ENCODE measurements at places on chromosomes 11 and 22.

DNA sequence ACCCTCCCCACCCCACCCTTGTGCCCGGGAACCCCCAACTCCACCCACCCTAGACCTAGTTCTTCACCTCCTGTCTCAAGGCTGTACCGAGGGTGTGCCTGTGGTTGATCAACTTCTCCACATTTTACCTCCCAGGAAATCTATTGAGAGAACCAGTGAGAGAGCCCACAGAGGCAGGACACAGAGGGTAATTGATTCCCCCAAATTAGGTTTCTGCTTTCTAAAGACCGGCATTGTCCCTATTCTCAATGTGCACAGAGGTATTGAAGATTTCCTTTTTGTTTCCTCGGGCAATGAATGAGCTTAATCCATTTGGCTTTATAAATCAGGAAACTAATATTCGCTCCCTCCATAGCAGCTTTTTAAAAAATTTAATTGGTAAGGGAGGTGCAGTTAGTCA lies 6.0 kb upstream of the LMO1 start:
- no peak for DNase-seq

- DNase-seq = no peak
Measured at GRCh38 chr11:64588701-64589100, 2.3 kb upstream of the SLC22A12 start.

DNA sequence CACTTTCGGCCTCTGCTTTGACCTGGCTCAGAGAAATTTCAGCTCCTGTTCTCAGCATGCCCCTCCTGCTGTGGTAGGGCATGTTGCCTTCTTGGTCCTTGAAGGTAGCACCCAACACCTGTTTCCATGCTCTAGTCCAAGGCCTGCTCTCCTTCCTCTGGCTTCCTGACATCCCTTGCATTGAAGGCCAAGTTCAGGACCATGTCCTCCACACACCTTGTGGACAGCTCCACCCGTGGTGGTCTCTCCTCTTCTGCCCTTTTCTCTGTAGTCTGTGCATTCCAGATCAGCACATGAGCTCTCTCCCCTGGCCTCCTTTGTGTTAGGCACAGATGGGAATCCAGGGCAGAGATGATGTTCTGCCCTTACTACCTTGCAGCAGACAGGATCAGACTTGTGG lies 225.3 kb downstream of the ADAMTS15 start:
- DNase-seq = no peak

DNA sequence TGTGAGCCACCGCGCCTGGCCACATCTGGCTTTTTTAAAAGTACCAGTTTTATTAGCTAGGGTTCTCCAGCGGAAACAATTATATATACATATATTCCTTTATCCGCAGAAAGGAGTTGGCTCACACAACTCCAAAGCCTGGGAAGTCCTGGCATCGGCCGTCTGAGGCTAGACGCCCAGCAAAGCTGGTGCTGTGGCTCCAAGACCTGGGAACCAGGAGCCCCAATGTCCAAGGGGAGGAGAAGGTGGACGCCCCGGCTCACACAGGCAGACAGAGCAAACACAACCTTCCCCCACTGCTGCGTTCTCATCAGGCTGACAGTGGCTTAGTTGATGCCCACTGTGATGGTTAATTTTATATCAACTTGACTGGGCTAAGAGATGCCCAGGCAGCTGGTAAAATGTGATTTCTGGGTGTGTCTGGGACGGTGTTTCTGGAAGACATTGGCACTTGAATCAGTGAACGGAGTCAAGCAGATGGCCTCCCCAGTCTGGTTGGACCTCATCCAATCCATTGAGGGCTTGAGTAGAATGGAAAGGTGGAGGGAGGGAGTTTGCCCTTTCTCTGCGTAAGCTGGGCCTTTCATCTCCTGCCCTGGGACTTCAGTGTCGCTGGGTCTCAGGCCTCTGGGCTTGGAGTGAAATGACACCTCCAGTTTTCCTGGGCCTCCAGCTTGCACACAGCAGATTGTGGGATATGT lies 904.4 kb downstream of the BRD1 start:
- no peak for DNase-seq

- DNase-seq = no peak
Measured at GRCh38 chr22:47196881-47197772, 434.7 kb downstream of the TBC1D22A start.

DNA sequence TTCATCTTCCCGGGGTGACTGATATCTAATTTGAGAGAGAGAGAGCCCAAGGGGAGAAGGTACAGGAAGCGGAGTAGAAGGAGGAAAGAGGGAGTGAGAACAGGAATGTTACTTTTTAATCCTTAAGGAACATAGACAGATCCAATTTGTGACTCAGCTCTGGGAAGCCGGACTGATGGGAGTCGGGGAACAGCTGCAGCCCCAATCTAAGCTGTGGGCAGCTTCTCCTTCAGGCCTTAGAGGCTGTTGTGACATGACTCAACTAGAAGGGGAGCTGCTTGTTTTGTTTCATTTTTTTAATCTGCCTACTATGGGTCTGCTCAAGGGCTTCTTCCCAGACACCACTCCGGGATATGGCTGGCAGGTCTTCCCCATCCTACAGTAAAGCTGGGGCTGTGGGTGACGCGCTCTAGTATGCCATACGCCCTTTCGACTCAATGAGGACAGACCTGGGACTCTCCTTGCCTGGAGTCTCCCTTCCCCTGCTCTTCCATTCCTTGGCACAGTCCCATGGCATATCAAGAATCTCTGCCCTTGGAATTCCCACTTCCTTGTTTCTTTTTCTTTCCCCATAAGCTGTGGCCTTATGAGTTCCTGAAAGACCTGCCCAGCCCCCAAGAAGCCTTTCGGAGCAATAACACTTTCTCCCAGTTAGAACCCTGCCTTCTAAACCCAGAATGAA lies 103.3 kb upstream of the AKIP1 start:
- DNase-seq = no peak

DNA sequence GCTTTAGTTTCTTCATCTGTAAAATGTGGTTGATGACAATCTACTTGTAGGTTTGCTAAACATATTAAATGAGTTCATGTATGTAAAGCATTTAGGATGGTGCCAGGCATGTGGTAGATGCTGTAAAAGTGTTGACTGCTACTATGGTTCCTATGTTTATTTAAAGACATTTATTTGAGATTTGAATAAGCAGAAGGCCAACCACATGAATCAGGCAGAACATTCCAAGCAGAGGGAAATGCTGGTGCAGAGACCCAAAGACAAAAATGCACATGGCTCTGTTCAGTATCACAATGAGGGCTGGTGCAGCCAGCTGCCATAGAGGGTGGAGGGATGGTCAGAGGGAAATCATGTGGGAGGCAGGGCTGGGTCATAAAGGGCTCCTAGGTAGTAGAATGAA lies 156.2 kb upstream of the PDGFD start:
- no peak for DNase-seq

DNA sequence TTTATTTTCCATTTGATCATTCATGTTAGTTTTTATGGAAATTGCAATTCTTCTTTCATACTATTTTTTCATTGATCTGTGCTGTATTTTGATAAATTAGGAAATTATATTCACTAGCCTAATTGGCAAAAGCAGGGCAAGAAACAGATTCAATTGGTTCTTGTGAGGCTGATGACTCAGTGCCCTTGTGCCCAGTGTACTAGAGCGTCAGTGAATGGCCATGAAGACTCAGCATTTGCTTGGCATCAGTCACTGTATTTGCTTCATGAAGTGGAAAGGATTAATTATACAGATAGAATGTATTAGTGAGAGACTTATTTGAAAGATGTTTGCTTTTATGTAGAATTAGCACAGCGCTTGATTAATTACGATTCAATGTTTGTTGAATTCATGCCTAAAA lies 31.8 kb downstream of the MRGPRX1 start:
- DNase-seq = no peak

DNA sequence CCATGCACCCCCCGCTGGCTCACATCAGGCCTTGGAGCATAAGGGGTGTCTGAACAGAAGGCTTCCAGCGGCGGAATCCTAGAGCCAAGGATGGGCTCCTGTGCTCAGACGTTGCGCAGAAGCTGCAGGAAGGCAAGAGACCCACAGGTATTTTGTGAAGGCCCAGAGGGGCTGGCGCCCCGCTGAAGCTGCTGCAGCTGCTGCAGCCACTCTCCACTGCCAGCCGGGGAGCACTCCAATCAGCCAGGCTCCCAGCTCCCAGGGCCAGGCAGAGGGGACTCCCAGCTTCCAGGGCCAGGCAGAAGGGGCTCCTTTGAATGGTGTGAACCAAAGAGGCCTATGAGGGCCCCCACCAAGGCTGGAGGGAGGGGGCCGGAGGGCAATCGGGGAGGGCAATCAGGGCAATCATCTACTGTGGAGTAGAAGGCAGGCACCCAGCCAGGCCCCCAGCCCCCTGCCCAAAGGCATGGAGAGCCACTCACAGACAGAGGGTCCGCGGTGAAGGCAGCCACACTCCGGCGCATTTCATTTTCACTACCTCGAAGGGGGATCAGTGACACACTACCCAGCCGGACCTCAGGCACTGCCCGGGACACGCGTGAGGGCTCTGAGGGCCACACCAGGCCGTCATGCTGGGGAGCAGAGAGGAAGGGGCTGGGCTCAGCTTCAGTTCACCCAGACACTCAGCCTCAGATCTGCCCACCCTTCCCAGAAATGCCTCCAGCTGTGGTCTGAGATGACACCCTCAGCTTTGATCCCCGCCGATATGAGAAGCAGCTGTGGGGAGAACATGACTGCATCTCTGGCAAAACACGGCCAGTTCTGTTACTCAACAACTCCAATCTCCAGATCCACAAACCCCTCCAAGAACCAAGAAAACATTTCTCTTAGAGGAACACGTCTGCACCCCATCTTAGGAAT lies 11.6 kb upstream of the PDE2A start:
- DNase-seq = no peak

DNA sequence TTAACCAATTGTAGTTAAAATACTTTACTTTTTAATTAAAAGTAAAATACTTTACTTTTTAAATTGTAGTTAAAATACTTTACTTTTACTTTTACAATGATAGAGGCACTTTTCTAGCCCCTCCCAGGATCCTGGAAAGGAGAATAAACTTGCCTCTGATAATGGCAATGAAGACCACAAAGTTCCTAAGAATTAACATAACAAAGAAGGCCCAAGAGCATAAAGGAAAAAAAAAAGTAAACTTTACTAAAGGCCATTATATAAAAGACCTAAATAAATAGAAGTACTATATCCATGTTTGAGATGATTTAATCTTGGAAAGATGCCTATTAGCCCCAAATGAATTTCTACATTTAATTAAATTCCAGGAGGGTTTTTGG lies 129.1 kb upstream of the THY1 start:
- DNase-seq = no peak

- DNase-seq = no peak
Measured at GRCh38 chr11:119361056-119361787, 14.7 kb upstream of the MFRP start.

DNA sequence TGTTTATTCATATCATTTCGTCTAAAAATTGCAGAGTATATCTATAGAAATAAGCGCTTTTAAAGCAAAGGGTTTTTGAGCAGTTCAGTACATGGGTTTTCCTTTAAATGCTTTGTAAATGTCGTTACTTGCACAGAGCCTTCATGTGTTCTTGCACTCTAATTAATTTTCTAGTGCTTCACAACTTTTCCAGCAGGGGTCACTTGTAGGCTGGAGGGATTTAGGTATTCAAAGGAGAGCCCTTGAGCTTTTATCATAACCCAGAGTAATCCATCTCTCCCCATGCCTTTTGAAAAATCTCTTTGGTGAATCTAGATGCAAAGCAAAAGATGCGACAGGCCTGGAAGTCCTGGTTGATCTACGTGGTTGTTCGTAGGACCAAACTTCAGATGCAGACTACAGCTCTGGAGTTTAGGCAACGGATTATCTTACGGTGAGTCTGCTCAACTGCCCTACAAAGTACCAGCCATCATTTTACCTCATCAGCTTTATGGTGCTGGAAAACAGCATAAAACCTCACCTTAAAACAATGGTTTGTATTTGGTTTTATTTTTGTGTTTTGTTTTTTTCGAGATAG lies 60.4 kb downstream of the SFI1 start:
- DNase-seq = no peak

GRCh38 chr11:32331098-32331497 lies 104.2 kb downstream of the WT1 start:
- no peak for DNase-seq

DNA sequence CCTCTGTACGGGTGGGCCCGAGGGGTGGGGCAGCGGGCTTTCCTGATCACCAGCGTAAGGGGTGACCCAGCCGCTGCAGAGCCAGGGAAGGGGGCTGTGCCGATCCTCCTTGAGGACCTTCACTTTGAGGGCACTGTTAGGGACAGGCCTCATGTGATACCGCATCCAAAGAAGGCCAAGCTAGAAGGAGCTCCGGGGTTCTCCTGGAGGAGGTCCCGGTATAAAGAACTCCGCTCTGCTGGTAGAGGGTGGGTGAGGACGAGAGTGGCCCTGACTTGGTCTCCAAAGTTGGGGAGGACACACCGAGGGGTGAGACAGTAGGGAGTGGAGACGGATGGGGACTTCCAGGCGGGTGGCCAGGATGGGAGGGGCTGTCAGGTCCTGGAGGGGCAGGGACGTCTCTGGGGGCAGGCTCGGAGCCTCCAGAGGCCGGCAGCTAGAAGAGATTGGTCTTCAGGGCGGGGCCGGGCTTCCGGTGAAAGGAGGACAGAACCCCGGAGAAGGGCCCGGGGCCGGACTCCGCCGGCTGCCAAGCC lies 4.6 kb downstream of the PHOX2A start:
- DNase-seq = no peak

DNA sequence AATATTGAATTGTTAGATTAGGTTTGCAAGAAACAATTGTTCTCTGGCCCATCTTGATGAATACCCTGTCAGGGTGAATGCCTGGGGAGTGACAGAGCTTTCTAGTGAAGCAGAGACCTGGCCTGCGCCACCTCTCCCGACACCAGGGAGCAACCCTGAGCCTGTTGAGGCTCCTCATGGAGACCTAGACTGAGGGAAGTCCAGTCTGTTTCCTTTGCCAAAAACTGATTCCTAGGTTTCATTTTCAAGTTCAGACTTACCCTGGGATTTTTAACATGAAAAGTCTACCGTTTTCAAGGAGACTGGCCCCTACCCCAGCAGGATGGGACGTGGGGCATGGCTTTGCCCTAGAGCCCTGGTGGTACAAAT lies 173.7 kb upstream of the SORL1-AS1 start:
- DNase-seq = no peak

- DNase-seq = no peak
Measured at GRCh38 chr22:46273432-46274148, 5.8 kb downstream of the TTC38 start.

GRCh38 chr11:90355200-90355599 lies 132.4 kb upstream of the CHORDC1 start:
- DNase-seq = no peak

- no peak for DNase-seq
Measured at GRCh38 chr11:19631712-19632498, 80.7 kb upstream of the NAV2 start.

GRCh38 chr11:38182126-38182866 lies 1584.3 kb upstream of the RAG2 start:
- no peak for DNase-seq

- DNase-seq = no peak
Measured at GRCh38 chr11:21511835-21512440, 680.9 kb upstream of the ANO5 start.

GRCh38 chr11:63879598-63880402 lies 37.2 kb downstream of the RCOR2 start:
- DNase-seq = no peak

- no peak for DNase-seq
Measured at GRCh38 chr11:1225386-1226225, 2.7 kb downstream of the MUC5B start.

Data from CD8-positive, alpha-beta T cell (primary cell).